ENCODE measurements at places on chromosomes 7 and 10.
A peak's percentile ranks its signal among the peaks of the same experiment; 100 is the strongest.

DNA sequence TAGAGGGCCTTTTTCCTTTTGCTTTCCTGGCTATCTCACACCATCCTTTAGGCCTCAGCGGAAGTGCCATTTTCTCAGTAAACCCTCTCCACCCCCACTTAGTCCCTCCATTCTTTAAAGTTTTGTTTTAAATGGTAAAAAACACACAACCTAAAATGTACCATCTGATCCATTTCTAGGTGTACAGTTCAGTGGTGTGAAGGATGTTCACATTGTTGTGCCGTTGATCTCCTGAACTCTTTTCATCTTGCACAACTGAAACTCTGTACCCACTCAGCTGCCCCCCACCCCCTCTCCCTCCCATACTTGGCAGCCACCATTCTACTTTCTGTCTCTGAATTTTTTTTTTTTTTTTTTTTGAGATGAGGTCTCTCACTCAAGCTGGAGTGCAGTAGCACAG, 52.2 kb downstream of the SNX10 start:
- DNase-seq: no peak

- DNase-seq: no peak
Measured at GRCh38 chr7:2587778-2588177, 29.0 kb downstream of the IQCE start.

GRCh38 chr10:60130130-60130579, 223.8 kb upstream of the CCDC6 start:
- DNase-seq: no peak

DNA sequence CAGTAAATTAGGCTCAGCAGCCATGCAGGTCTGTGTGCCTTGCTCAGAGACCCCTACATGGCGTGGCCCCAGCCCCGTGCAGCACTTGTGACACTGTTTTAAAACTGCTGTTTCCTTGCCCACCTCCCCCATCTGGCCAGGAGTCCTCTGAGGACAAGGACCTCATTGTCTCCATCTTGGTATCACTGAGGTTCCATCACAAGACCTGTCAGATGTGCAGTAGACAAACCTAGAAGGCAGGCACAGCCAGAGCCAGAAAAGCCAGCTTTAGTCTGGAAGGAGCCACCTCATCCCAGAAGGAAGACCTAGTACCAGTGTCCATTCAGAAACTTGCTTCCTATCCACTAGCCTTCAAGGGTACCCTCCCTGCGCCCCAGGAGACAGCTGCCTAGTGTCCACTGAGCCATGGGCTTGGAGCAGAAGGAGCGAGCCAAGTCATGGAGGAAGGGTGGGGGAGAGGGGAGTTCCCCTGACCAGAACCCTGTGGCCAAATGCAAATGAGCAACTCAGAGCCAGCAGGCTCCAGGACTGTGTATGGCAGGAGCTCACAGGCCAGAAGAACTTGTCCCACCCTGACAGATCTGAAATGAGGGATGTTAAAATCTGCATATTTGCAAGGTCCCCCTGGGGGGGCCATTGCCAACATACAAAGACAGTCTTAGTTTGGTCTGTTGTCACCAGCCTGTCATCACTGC, 176.1 kb downstream of the SH3PXD2A start:
- DNase-seq: peak; percentile 38

- no peak for DNase-seq
Measured at GRCh38 chr10:100598166-100598565, 62.4 kb downstream of the HIF1AN start.
